Fibroblast of skin of right biceps (primary cell): ENCODE measurements at places on chromosomes 6 and 20.

DNA sequence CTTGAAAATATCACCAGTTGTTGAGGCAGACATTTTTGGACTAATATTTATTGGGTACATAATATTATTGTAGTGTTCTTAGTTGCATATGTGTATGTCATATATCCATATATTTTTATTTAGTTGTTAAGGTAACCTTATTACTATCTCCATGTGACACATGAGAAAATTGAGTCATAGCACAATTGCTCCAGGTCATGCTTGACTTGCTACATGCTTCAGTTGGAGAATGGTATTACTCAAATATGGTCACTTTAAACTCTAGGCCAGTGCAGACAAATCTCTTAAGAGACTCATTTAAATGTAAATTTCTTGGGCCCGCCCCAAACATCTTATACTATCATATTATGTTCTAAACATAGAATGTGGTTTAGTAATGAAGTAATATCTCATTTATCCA is 246.1 kb downstream of the RIMS1 start:
- DNase-seq, result no peak

DNA sequence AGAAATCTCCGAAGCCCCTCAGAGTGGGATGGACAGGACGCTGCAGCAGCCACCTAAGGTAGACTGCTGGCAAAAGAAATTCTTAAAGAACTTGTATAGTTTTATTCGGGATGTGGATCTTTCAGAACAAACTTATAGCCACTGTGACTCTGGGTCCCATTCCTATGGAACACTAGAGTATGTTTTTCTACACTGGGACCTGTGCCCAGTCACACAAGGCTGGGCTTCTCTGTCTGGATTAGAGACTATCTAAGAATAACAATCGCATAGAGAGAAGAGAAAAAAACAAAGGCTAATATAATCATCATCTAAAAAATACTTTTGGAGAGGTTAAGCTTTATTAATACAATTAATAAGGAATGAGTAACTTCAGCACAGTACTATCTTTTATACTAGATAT is 28.9 kb downstream of the RMND1 start:
- no peak for DNase-seq

DNA sequence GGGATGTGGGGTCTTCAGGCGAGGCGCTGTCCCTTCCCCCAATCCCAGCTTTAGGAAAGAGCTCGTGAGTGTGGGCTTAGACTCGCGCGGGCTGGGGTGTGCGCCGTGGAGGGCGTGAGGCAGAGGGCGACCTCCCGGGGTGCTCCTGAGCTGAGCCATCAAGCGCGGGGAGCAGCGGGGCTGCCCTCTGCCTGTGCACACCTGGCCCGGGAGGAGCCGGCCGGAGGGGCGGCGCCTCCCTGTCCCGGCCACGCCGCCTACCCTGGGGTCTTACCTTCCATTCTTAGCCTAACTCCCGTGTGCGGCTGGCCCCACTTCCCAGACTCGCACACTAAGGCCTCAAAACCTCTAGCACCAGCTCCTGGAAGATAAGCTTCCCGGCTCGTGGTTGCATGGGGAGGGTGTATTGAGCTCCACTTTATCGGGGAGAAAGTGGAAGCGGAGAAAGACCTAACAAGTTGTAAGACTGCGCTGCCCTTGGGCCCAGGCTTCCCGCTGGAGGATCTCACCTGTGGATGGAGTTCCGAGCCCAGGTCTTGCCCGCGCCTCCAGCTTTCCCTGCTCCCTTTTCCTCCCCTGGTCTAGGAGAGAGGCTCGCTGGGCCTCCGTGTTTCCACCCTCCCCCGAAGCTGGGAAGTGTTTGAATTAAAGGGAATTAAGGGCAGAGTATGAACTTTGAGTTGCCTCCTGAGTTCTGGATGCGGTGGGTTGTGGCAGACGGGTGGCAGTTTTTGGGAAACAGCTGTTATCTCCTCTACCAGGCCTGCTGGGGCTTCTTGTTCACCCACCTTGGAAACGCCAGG is 1.2 kb downstream of the DNMT3B start:
- no peak for DNase-seq

DNA sequence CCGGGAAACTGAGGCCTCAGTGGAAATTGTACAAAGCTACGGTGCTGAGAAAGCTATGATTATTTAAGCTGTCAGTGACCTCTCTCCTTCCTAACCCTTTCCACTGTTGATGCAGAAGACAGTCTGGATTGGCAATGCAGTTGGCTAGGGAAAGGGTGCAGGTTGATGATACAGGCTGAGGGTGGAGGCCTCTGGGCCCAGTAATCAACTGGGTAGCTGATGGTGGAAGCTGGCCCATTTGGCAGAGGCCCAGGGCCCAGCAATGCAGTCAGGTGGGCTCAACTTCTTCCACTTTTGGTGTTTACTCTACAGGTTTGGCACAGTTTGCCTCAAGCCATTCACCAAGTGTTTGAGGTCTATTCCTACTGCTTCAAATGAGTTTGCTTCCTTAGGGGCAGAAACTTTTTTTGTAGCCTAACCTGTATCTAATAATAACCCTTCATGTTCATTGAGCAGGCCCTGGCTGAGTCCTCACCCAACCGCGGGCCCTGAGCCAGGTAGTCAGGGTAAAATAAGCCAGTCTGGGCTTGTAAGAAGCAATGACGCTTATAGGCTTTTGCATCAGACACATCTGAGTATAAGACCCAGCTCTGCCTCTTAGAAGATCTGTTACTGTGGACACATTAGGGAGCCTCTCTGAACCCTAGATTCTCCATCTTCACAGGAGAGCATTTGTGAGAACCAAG is 12.1 kb downstream of the BCL2L1 start:
- DNase-seq, result no peak

DNA sequence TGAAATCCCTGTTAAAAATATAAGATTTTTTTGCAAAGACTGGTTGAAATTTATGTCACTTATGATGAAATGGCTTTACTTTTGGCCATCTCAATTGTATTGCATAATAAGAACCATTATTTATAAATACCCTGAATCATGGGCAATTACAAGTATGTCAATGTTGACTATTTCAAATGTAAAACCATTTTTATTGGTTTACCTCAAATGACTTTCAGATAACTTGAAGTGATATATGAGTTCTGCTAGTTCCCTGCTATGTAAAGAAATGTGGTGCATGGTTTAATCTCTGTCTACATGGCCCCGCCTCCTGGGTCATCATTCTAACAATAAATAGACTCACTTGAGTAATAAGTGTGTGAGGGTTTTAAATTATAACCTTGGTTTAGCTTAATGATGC is 275.6 kb upstream of the PREP start:
- DNase-seq, result peak; percentile 16
